ENCODE measurements at places on chromosomes 3 and 15.

- DNase-seq, result no peak
These were observed 125.6 kb downstream of the PLOD2 start for GRCh38 chr3:146035366-146035765.

DNA sequence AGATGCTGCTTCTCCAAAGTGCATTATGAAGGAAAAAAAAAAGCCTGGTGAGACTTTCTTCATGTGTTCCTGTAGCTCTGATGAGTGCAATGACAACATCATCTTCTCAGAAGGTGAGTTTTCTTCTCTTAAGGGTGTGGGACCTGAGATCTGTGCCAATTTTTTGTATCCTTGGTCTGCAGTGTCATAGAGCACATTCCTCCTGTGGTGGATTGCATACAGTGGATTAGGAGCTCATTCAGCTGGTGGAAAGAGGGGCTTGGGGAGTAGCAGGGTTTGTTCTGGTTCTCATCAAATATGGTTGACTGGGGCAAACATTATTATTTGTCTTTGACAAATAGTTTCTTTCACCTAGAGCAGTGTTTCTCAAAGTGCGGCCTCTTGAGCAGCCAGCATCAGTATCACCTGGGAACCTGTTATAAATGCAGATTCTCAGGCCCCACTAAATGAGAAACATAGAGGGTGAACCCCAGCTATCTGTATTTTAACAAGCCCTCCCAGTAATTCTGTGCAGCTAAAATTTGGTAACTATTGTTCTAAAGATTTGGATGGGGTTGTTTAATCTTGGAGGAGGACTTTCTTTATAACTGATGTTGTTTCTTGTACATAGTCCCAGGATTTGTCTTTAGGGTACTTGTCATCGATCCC lies 44.1 kb downstream of the TGFBR2 start:
- DNase-seq, result no peak

- no peak for DNase-seq
These were observed 35.4 kb upstream of the ARHGEF26 start for GRCh38 chr3:154085799-154086198.

DNA sequence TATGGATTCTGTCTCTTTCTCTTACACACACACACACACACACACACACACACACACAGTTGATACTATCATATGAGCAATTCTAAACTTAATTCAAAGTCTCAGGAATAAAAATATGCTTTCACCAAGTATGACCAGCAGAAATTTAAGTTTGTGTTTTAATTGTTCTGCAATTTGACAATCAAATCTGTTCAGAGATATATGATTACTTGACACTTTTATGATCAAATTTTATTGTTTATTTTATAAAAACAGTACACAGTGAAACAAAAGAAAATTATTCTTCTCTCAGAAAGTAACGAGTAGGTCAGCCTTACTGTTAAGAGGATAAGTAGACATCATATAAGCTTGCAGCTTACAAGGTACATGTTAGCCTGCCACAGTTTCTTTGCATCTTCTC lies 114.3 kb downstream of the NEK10 start:
- no peak for DNase-seq

DNA sequence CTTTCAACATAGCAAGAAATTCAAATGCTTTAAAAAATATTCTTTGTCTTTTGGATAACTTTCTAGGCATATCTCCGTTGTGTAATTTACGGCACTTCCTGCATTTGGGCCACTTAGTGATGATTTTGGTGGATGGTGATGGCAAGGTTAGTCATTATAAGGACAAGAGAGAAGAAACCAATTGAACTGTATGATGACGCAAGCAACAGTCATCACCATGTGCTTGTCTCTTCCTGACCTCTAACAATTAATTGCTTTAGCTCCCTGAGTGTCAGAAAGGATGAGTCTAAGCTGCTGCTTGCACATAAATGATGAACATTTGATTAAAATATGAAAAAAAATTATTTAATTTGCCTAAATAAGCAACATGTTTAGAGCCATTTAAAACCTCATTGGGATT lies 11.3 kb upstream of the P2RY12 start:
- DNase-seq, result no peak

DNA sequence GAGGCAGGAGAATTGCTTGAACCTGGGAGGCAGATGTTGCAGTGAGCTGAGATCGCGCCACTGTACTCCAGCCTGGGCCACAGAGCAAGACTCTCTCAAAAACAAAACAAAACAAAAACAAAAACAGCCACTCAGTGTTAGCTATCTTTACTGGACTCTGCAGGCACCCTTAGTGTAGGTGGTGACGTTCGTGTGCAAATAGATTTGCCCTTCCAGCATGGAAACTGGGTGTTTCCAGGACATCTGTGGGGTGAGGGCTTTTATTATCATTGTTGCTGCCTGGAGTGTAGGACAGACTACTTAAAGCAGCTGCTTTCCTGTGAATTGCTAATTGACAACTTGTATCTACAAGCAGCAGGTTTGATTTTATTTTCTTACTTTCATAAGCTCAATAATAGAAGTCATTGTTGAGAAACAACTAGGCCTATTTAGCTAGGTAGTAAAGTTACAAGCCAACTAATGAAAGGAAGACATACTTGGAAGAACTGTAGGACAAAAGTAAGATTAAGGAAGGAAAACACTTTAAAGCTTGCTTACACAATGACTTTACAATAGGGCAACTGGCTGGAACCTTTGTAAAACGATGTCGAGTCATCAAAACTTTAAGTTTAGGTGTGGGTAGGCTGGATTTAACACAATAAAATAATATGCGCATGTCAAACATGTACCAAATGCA lies 25.4 kb upstream of the SPPL2A start:
- DNase-seq, result no peak

DNA sequence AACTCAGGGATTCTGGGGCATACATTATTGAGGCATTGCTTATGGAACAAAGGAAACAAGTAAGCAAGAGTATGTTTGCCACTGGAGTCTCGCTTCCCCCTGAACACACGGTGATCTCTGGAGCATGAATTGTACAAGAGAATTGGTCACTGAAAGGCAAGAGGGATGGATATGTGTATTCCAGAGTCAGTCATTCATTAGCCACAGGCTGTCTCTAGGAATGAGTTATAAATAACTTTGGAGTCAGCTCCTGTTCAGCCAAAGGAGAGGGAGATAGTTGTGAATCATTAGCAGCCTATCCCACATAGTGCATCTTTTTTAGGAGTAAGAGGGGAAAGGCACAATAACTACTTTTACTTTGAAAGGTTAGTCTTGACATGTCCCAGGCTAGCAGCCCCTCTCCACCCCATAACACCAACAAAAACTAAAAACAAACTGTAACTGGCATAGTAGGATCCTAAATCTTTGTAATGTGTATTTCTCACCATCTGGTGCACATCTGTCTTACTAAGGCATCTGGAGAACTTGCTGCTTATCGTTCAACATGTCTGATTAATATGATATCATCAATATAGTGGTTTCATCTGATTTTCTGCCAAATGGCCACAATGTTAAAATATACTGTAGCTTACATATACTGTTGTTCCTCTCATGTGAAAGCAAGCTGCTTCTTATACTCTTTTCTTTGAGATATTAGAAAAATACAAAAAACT lies 462.2 kb downstream of the GRM7 start:
- no peak for DNase-seq

DNA sequence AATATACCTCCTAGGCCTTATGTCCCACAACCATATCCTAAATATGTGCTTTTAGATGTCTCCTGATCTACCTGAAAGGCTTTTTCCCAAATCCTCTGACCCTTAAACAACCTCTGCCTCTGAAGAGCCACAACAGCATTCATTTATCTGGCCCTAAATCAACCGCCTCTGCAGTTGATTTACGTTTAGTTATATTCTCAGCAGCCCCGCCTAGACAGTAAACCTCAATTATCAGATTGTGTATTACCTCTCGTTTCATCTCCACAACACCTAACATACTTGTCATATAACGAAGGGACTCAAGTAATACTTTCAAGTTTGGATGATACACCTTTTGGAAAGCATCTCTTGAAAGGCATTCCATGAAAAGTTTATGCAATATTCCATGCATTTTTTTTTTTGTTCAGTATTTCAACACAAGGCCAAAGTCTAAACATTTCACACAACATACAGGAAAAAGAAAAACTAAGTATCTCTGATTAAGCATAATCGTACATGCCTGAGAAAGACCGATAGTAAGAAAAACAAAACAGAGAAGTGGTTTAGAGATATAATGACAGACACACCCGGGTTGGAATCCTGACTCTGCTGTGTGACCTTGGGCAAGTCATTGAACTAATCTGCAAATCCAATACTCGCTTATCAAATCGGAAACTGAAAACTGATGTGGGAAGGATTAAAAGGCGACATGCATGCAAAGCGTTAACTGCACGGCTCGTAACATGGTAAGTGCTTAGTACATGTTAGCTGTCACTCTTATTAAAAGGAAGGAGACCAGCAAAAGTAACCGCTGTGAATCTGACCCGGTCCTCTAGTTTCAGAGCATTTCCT lies 778 bp downstream of the CRBN start:
- no peak for DNase-seq

GRCh38 chr3:124890573-124891190 lies 3.5 kb upstream of the ITGB5 start:
- DNase-seq, result no peak

DNA sequence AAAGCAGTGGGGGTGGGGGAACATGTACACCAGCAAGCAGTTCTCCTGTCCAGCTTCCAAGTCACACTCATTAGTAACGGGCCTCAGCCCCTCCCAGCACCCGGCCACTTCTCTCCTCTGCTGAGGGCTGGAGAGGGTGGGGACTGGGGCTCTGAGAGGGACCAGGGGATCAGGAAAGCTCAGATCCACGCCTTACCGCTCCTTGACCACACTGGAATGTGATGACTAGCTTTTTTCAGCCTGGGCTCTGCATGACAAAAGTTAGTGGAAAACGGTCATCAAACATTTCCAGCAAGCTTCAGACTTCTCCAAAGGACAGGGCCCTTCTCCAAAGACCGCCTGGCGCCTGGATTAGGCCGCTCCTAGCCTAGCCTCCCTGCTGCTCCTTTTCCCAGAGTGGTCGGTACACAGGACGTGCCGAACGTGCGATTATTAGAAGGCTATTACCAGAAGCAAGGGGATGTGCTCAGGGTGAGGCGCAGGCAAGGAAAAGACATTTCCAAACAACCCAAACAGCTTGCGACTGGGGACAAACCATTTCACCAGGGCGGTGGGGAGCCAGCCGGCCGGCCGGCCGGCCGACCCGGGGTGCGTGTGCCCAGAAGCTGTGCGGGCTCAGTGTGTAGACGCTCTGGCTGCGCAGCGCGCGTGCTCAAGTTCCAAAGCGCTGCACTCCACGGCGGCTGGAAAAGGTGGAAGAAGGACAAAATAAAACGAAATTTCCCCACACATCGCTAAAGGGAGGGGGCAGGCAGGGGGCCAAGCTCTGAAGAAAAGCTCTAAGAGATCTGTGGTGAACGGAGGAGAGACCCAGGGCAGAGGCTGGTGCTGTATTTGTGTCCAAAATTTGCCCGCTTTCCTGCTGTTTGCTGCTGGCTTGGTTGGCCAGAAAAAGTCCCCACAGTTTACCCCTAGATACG lies 51.0 kb upstream of the SSR3 start:
- DNase-seq, result no peak

GRCh38 chr3:30764891-30765290 lies 129.6 kb downstream of the GADL1 start:
- no peak for DNase-seq

DNA sequence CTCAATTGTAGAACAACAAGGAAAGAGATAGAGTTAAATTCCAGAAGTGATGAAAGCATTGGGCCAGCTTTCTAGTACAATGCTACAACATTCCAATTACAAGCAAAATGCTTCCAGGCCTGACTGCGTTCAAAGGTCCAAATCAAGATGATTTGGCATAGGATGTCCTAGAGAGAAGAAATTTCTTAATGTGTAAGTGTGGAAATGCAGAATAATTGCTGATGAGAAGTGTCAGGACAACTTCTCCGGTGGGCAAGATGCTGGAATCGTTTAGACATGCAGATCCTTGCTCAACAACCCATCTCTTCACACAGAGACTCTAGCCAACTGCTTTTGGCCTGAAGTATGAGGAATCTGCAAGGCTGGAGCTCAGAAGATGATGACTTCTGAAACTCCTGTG lies 71.1 kb upstream of the PDZRN3 start:
- no peak for DNase-seq

GRCh38 chr3:107641572-107642307 lies 119.0 kb downstream of the BBX start:
- no peak for DNase-seq
